M059J (cell line): ENCODE measurements at places on chromosomes 6 and 20. TPM values are rescaled to one million over a fixed set of nuclear protein-coding genes. Genes with fewer than 3 reads are reported as not detected.
A peak's percentile ranks its signal among the peaks of the same experiment; 100 is the strongest.

Gene TRIM40
- not detected in 2 replicates for total RNA-seq

Gene RPP40
- 44.3 and 44.7 TPM in 2 replicates for total RNA-seq

- no peak for DNase-seq
Observed at GRCh38 chr6:53342217-53342616, 6.5 kb downstream of the ELOVL5 start.

Gene LPA
- total RNA-seq, result not detected in 2 replicates

GRCh38 chr6:116979560-116979959 lies 102.5 kb downstream of the RFX6 start:
- no peak for DNase-seq

GRCh38 chr6:33914645-33915044 lies 110.8 kb upstream of the MLN start:
- no peak for DNase-seq

DNA sequence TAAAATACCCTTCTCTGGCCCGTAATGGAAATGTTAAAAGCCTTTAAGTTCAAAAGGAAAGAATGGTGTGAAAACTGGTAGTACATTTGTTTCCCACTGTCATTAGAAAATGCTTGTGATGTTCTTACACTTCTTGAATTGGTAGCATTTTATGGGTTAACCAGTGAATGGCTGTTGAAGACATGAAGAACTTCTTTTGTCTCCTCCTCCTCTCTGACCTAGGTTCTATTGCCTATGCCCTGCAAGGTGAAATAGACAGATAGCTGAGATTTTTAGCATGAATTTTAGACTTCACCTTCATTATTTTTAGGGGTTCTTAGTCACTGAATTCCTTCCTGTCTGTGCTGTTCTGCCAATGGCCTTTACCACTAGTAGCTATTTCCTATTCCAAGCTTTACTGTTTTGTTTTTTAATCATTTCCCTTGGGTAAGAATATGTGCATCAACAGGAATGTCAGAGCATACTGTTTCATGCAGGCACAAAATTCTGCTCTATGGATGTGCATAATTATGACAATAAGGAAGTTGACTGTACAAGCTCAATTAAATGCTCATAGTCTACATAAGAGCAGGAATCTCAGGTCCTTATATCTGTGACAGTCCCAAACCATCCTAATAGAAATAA lies 4.9 kb downstream of the TNFAIP3 start:
- no peak for DNase-seq

Gene TNNC2
- total RNA-seq, result not detected in 2 replicates

DNA sequence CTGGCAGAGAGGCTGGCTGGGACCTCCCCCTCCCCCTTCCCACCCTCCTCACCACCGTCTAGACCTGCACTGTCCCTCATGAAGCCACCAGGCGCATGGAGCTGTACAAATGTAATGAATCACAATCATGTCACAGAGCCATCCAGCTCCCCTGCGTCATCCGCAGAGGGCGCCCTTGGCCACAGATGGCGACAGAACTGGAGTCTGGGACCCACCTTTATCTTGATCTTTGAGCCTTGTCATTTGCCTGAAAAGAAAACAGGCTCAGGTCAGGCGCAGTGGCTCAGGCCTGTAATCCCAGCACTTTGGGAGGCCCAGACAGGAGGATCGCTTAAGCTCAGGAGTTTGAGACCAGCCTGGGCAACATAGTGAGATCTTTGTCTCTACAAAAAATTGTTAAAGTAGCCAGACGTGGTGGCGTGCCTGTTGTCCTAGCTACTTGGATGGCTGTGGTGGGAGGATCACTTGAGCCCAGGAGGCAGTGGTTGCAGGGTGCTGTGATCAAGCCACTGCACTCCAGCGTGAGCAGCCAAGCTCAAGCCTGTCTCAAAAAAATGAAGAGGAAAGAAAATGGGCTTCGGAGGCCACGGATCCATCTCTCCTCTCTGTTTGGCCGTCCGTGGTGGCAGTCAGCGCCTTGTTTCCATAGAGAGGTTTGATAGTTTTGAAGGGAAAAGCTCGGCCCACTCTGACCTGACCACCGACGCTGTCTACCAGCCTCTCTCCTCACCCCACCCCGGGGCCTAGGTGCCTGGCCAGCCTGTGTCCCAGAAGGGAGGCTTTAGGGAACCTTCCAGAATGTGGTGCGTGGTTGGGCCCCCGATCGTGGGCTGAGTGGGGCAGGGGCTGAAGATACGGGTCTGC lies 6.2 kb downstream of the COL9A3 start:
- DNase-seq, result peak; percentile 80

GRCh38 chr20:61629602-61630390 lies 377.7 kb downstream of the CDH4 start:
- DNase-seq, result no peak

GRCh38 chr6:134628154-134628553 lies 310.2 kb upstream of the SGK1 start:
- no peak for DNase-seq

- DNase-seq, result peak; percentile 21
Observed at GRCh38 chr6:81962198-81962597, 209.7 kb upstream of the TENT5A start.

GRCh38 chr20:40775561-40776146 lies 86.6 kb upstream of the MAFB start:
- no peak for DNase-seq

- DNase-seq, result peak; percentile 7
Observed at GRCh38 chr6:165889636-165890403, 226.8 kb upstream of the PDE10A start.

- peak; percentile 55 for DNase-seq
Observed at GRCh38 chr20:8043687-8044282, 24.2 kb upstream of the TMX4 start.

DNA sequence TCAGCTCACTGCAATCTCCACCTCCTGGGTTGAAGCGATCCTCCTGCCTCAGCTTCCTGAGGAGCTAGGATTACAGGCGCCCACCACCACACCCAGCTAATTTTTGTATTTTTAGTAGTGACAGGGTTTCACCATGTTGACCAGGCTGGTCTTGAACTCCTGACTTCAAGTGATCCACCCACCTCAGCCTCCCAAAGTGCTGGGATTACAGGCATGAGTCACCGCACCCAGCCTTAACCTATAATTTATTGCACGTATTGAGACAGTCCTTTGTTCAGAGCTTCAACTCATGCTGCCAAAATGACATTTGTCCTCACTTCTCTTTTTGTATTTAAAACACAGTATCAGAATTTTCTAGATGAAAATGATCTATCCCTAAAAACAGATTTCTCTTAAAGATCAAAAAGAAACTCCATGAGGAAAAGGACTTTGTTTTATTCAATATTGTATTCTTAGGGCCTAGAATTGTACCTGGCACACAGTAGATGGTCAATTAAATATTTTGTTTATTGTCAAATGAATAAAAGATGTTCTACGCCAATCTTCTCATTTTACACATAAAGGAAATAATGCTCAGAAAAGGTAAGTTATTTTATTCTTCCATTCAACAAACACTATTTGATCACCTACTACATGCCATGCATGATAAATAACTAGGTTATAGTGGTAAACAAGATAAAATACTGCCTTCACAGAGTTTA lies 10.8 kb downstream of the SERAC1 start:
- DNase-seq, result no peak

DNA sequence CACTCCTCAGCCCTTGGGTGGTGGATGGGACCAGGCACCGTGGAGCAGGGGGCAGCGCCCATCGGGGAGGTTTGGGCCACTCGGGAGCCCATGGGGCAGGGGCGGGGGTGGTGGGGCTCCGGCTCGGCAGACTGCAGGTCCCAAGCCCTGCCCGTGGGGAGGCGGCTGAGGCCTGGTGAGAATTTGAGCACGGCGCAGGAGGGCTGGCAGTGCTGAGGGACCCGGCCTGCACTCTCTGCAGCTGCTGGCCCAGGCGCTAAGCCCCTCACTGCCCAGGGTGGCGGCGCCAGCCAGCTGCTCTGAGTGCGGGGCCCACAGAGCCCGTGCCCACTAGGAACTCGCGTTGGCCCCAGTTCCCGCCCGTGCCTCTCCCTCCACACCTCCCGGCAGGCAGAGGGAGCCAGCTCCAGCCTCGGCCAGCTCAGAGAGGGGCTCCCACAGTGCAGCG lies 182.1 kb upstream of the OPRM1 start:
- DNase-seq, result no peak

GRCh38 chr6:130959951-130960350 lies 103.1 kb downstream of the EPB41L2 start:
- no peak for DNase-seq

DNA sequence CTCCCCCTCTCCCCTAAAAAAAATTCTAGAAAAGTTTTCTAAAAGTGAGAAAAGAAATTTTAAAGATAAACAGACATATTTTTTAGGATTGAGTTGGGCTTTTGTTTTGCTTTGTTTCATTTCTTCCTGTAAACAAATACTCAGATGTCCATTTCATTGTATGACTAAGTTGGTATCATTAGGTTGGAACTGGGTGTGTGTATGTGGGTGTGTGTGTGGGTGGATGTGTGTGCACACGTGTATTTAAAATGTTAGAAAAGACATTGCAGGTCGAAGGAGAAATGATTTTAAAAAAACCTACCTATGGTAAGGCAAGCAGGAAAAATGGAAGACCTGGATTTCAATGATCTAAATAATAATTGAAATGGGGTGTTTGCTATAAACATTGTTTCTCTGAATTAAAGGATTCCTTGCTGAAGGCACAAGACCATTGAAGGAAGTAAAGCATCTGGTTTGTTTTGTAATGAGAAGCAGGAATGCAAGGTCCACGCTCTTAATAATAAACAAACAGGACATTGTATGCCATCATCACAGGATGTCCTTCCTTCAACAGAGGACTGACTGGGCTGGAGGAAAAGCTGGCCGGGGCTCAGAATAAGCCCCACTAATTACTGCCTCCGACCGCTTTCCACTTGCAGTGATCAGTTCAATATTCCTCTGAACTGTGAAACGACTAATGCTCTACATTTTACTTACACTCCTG lies 996 bp upstream of the PRDM1 start:
- DNase-seq, result peak; percentile 73

Gene FBXO5
- 75.3 and 103 TPM in 2 replicates for total RNA-seq

- no peak for DNase-seq
Observed at GRCh38 chr20:5327356-5327755, 10.6 kb upstream of the PROKR2 start.

DNA sequence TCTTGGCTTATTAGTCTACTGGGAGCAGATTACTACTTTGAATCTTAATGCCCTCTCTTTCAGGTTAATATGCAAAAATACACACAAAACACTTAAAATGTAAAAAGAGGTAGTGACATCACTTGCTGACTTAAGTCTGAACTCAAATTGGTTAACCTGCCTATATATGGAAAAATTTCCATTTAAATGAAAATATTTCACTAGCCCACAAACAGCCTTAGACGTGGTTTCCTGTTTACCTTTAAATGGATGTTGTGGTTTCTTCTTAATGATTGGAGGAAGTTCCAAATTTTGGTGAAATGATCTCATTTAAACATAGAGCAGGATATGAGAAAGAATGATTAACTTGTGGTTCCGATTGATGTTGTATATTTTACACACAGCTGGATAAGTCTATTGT lies 553.7 kb downstream of the CD109 start:
- DNase-seq, result peak; percentile 92

- DNase-seq, result no peak
Observed at GRCh38 chr20:49313283-49313682, 35.4 kb upstream of the ZNFX1 start.

- peak; percentile 77 for DNase-seq
Observed at GRCh38 chr20:4234128-4234527, 218.8 kb upstream of the RNF24 start.

DNA sequence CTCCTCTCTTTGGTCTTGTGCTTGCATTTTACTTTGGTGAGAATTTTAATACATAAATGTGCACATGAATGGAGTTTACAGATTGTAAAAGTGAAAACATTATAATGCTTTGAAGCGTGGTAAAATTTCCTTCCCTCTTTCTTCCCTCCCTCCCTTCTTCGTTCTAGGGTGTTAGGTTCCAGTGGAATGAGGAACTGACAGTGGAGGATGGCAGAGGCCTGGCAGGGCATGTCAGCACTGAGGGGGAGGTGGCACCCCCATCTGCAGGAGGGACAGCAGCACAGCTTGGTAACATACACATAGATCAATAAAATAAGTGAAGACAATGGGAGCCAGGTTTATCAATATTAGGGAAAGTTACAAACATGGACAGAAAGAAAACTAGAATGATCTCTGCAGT lies 47.5 kb downstream of the RNASET2 start:
- no peak for DNase-seq

Gene GHRH
- total RNA-seq, result not detected in 2 replicates

Gene MYLK4
- total RNA-seq, result 0.76 and 1.2 TPM in 2 replicates

- DNase-seq, result no peak
Observed at GRCh38 chr20:44087857-44088120, 99.2 kb downstream of the JPH2 start.

Gene TCF15
- total RNA-seq, result not detected in 2 replicates

DNA sequence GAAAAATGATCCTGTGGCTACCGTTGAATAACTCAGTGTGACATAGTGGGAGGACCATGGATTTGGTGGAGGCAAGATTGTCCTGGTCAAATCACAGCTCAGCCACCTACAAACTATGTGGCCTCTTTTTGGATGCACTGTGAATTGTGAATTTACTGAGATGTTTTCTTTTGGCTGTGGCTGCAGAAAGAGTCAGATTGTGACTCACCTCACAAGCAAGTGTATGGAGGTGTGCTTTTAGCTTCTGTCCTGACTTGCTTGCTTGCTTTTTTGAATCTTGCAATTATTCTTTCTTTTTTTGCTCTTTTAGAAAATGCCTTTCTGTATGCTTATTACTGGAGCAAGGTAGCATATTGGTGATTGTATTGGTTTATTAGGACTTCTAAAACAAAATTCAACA lies 122.9 kb upstream of the FOXO3 start:
- DNase-seq, result peak; percentile 19

Gene FAM83C
- 0.02 TPM in 1 of 2 replicates, not detected in the other for total RNA-seq

Gene LY6G6C
- total RNA-seq, result not detected in 2 replicates

DNA sequence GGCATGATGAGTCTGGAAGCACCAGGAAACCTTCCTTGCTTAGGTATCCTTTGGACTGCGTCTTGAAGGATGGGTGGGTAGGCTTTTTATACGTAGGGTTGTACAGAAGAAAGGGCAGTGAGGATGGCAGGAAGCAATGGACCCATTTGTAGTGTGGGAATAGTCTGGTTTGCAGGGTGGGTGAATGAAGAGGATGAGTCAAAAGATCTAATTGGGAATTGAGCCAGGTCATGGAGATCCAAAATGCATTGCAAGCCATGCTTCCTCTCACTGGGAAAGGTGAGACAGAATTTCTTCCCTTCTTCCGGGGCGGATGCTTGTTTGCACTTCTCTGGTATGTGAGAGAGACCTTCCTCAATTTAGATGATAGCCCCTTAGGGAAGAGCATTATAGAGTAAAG lies 10.1 kb upstream of the BTBD3 start:
- peak; percentile 84 for DNase-seq

GRCh38 chr6:32610682-32611296 lies 21.1 kb upstream of the HLA-DRB1 start:
- DNase-seq, result no peak

Gene KIFC1
- total RNA-seq, result 130 and 159 TPM in 2 replicates

GRCh38 chr6:14858808-14859207 lies 387.1 kb upstream of the JARID2 start:
- DNase-seq, result no peak

GRCh38 chr6:168596344-168596743 lies 155.4 kb downstream of the SMOC2 start:
- DNase-seq, result no peak

GRCh38 chr6:151263035-151263434 lies 23.3 kb downstream of the AKAP12 start:
- no peak for DNase-seq

Gene NMBR
- 0.30 TPM in 1 of 2 replicates, not detected in the other for total RNA-seq
